ENCODE measurements at places on chromosomes 5 and 9. TPM values are rescaled to one million over a fixed set of nuclear protein-coding genes. Genes with fewer than 3 reads are reported as not detected.

Gene NEUROG1
- polyA plus RNA-seq = not detected

Gene SV2C
- polyA plus RNA-seq = 0.05 TPM

Gene PDLIM4
- polyA plus RNA-seq = not detected

DNA sequence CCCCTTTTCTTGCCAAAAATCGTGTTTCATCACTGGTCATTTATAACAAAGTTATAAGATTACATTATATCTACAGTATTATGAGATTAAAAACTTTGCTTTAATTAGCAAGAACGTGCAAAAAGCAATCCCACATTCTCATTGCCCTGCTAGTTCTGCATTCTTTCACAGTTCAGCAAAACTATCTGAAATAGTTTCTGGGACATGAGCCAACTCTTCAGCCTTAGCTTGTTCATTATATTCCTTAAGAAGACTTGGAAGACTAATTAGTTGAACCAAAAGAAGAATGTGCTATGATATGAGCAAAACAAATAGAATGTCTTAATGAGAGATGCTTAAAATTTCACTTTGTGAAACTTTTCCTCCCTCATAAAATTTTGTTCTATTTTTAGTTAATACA, 76.7 kb downstream of the ITGA1 start:
- no peak for DNase-seq

Gene TRIP13
- polyA plus RNA-seq = 1.1 TPM

GRCh38 chr9:31347082-31347617, 1037.3 kb upstream of the ACO1 start:
- peak; percentile 94 for DNase-seq

GRCh38 chr5:3601061-3601710, 5.6 kb downstream of the IRX1 start:
- DNase-seq = no peak

- DNase-seq = no peak
These were observed 59.4 kb upstream of the NEK6 start for GRCh38 chr9:124198331-124198730.

Gene SPATA31A3
- polyA plus RNA-seq = not detected

- DNase-seq = no peak
These were observed 9.3 kb upstream of the GOLGA1 start for GRCh38 chr9:124950050-124950718.

- DNase-seq = no peak
These were observed 106.8 kb downstream of the FRMD3 start for GRCh38 chr9:83431101-83432060.

GRCh38 chr9:118618849-118619248, 750.4 kb downstream of the BRINP1 start:
- no peak for DNase-seq

Gene HTR4
- not detected for polyA plus RNA-seq

Gene PRR16
- polyA plus RNA-seq = not detected

DNA sequence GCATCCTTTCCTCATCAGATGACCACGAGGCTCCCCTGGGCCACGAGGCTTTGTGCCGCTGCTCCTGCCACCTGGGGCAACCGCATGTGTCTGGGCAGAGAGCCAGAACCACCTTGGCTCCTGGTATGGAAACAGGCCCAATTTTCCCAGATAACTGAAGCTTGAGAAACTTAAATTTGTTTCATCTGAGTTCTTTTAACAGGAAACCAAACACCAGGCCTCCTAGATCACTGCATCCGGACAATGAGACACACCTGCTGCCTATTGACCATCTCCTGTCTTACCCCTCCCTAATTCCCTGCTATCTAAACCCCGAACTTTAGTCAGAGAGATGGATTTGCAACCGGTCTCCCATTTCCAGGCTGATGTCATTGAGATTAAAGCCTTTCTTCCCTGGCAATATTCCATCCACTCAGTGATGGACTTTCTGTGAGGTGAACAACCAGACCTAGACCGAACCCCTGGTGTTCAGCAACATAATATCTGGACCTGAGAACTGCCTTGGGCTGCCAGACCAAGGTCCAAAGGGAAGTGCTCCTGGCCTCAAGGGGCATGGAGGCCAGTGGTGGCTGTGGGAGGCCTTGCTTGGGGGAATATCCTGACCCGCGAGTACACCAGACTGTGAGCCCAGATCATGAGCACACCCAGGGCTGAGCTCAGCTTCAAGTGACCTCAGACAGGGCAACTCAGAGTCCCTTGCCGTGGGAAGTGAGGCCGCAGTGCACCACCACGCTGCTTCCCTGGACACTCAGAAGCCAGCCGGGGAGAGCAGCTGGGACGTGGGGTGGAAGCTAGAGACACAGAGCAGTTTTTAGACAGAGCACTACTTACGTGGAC, 199.7 kb downstream of the HSPA4 start:
- no peak for DNase-seq

- DNase-seq = no peak
These were observed at the start of gene FAM163B for GRCh38 chr9:133609311-133610098. TSS of gene FAM163B (minus strand) at chr9:133609389. CDS start at chr9:133580223, 29,166 bp downstream.

GRCh38 chr9:68738358-68738757, 33.3 kb downstream of the PIP5K1B start:
- no peak for DNase-seq

Gene CTNNAL1
- polyA plus RNA-seq = 3.4 TPM

- DNase-seq = peak; percentile 3
These were observed 988 bp downstream of the OXCT1 start for GRCh38 chr5:41869151-41869723.

DNA sequence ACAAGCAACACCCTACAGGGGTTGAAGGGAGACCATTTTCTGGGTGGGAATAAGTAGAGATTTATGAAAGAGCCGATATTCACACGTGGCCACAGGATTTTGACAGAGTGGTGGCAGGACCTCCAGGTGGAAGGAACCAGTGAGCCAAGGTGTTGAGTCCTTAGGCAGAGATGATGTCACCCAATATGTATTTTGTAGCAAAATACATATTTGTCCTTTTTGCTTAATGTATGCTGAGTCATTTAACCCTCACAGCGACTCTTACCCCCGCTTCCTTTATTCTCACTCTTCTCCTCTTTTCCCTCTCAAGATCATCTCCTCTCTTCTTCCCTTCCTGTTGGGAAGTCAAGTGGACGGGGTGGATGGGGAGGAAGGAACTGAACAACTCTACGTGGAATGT, 215.7 kb upstream of the S1PR3 start:
- no peak for DNase-seq

DNA sequence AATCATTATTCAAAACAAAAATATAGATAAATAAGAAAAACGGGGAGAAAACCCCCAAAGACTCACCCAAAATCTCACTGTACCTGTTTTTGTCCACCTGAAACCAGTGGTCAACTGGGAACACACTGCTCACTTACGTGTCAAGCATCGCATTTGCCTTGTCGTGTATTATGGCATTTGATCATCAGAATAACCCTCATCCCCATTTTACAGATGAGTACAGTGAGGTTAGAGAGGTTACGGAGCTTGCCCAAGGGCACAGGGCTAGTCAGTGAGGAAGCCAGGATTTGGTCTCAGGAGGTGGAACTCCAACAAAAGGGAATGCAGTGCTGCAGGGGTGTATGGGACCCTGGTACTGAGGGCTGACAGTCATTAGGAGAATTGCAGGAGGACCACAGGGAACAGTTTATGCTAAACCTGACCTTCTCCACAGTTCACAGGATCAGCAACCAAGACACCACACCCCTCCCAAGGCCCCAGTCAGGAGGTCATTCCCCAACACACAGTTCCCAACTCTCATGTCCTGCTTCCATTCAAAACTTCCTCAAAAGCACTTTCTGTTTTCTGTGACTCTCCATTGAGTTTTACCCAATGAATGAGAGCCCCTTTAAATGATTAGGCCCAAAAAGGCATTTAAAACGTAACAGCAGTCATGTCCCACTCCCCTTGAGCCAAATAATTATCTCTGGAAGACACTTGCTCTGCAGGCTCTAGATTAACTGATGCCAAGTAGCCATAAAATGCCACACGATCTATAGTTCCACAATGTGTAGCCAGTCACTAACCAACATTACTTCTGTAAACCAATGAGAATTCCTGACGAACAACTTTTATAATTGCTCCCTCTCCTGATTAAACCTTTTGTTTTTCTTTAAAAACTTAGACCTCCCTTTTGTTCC, 50.8 kb downstream of the CTSL start:
- DNase-seq = no peak

Gene MLANA
- polyA plus RNA-seq = not detected

Measured in CD4-positive, CD25-positive, alpha-beta regulatory T cell (primary cell).